HT1080 (cell line): ENCODE measurements at places on chromosomes 2 and 18. TPM values are rescaled to one million over a fixed set of nuclear protein-coding genes. Genes with fewer than 3 reads are reported as not detected.

Gene APCDD1
- not detected in 2 replicates for total RNA-seq

GRCh38 chr18:8515142-8515865, 93.9 kb upstream of the RAB12 start:
- DNase-seq = no peak

Gene SEH1L
- total RNA-seq = 43.6 and 64.8 TPM in 2 replicates

Gene PHOSPHO2
- 1.9 and 5.8 TPM in 2 replicates for total RNA-seq

- DNase-seq = no peak
Observed at GRCh38 chr2:151277067-151277466, 12.4 kb downstream of the NMI start.

Gene PELI1
- total RNA-seq = 3.6 and 4.5 TPM in 2 replicates

DNA sequence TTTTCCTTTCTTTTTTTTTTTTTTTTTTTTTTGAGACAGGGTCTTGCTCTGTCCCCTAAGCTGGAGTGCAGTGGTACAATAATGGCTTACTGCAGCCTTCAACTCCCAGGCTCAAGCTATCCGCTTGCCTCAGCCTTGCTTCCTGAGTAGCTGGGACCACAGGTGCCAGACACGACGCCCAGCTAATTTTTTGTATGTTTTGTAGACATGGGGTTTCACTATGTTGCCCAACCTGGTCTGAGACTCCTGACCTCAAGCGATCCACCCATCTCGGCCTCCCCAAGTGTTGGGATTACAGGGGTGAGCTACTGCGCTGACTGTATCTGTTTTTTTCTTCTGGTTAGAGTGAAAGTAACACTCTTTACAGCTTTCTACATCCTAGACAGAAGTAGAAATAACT, 240.3 kb upstream of the FBXO11 start:
- DNase-seq = no peak
